ENCODE measurements at places on chromosomes 3 and 15.
A peak's percentile ranks its signal among the peaks of the same experiment; 100 is the strongest.

- peak; percentile 89 for DNase-seq
These were observed 32.9 kb downstream of the ZBTB11 start for GRCh38 chr3:101643861-101644613.

DNA sequence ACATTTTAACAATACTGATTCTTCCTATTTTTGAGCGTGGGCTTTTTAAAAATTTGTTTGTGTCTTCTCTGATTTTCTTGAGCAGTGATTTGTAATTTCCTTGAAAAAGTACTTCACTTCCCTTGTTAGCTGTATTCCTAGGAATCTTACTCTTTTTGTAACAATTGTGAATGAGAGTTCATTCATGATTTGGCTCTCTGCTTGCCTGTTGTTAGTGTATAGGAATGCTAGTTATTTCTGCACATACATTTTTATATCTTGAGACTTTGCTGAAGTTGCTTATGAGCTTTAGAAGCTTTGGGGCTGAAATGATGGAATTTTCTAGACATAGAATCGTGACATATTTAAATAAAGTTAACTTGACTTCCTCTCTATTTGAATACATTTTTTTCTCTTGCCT lies 582.8 kb upstream of the BCHE start:
- no peak for DNase-seq

- DNase-seq, result no peak
These were observed 55.8 kb downstream of the TMED3 start for GRCh38 chr15:79366691-79367090.

GRCh38 chr3:83065851-83066460 lies 1304.5 kb upstream of the GBE1 start:
- no peak for DNase-seq

GRCh38 chr15:41072013-41072412 lies 44.1 kb downstream of the INO80 start:
- DNase-seq, result no peak

- DNase-seq, result no peak
These were observed 21.8 kb downstream of the FBXO22 start for GRCh38 chr15:75925440-75925839.

GRCh38 chr15:90820481-90820880 lies 47.9 kb upstream of the FURIN start:
- DNase-seq, result no peak

DNA sequence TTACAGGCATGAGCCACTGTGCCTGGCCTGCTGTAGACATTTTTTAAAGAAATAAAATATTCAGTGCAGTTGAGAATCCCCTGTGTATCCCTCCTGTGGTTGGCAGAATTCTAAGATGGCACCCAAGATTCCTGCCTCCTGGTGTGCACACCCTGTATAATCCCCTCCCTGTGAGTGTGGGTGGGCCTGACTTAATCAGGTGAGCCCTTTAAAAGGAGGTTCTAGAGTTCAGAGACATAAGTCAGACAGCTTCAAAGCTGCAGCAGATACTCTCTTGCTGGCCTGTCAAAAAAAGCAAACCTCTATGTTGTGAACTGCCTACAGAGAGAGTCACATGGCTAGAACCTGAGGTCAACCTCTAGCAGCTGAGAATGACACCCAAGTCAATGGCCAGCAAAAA lies 7.0 kb upstream of the VIPR1 start:
- no peak for DNase-seq

DNA sequence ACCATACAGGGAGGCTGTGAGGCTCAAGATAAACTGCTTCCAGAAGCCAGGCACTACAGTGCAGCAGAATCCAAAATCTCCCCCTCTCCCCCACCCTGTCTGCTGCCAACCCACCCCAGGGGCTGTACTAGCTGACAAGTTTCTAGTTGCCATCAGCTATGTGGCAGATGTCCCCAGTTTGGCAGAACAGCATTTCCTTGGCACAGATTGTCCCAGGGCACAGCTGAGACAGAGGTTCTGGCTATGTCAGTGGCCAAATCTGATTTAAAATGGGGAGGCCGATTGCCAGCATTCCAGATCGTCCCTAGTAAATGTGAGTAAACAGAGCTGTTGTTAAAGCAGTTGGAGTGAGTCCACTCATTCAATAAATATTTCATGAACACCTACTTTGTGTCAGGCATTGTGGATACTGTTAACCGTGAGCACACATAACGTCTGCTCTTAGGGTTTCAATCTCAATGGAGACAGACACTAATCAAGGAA lies 28.0 kb upstream of the CCDC174 start:
- DNase-seq, result no peak

Measured in amniotic epithelial cell (primary cell).